ENCODE measurements at places on chromosomes 5 and 9.

DNA sequence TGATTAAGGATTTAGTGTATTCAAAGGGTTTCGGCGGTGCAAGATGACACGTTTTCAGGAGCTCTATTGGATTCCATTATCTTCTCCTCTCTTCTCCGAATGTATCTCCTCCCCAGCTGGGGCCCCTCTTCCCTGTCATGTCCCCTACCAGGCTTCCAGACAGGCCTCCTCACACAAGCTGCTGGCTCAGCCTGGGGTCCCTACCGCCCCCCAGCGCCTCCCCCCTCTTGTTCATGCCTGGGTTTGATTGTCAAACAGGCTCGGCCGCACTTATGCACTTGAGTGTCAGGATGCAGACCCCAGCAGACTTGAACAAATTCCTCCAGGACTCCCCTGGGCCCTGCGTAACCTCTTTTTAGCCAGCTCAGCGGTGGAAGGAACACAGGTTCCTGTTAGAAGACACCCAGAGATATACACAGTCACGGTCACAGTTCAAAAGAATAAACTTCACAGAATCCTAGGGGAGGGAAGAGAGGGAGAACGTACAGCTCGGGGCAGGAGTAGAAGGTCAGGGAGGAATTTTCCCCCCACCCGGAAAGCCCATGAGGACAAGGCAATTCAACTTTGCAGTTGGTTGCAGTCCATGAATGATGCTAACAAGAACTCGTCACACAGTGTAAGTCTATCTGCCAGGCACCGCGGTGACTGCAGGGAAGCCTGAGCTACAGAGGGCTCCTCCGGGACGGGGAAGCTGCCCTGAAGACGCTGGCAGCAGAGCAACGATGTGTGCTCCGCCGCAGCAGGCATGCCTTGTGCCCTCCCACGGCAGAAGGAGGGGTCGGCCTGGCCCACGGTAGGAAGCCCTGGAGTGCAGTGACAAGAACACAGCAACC is 560.0 kb downstream of the BNC2 start:
- DNase-seq, result no peak

- no peak for DNase-seq
Observed at GRCh38 chr5:52692039-52692438, 95.7 kb upstream of the ITGA1 start.

- DNase-seq, result no peak
Observed at GRCh38 chr5:134714541-134714940, 23.8 kb upstream of the CAMLG start.

DNA sequence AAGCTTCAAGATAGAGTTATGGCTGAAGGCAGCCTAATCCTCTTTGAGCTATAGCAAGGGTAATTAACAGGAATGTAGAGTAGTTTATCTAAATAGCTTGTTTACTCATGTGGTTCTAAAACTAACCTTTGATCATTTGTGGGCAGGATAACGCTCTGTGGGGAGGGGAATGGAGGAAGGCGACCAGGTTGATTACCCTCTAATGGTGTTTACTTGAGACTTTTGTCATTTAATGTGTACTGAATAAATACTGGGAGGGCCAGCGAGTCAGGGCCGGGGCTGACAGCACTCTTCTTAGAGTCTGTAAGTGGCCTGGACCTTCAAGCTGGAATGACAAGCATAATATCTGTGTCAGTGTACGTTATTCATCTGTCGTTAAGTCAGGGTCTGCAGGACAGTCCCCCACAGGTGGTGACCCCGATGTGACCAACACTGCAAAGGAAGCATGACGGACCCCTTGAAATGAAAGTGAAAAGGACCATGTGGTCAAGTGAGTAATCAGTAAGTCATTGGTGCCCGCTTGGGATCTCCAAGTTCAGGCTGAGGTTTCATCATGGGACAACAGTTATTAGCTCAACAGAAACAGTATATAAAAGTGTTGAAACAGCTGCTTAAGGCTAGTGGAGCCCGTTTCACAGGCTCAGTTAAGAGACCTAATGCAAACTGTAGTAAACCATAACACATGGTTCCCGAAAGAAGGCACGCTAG is 162.6 kb downstream of the CPLANE1 start:
- no peak for DNase-seq

DNA sequence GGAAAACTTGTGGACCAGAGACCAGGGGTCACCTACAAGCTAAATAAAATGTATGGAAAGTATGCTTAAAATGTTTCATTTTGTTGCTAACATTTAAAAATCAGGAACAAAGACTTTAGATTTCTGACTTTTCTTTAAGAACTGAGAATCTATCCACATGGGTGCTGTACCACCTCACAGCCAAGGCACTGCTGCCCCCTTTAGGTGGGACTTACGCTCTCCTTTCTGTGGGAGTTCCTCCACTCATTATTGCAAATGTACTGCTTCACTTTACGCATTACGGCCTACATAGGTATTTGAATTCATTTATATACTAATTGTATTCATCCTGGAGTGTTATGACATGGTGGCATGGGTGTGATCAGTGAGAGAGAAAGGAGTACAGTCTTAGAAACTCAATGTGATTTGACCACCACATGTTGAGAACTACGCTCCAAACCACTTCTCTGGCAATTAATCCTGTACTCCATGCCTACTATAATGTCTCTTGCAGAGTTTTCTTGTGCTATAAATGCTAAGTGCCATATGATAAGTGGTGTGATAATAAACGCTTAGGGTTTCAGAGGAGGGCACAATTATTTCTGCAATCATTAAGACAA is 24.7 kb upstream of the CETN3 start:
- no peak for DNase-seq

GRCh38 chr5:108271127-108271526 is 110.8 kb downstream of the FBXL17 start:
- no peak for DNase-seq

- DNase-seq, result no peak
Observed at GRCh38 chr5:24264547-24264946, 380.2 kb downstream of the CDH10 start.

GRCh38 chr5:149367249-149367971 is 9.6 kb downstream of the PCYOX1L start:
- peak; percentile 42 for DNase-seq

DNA sequence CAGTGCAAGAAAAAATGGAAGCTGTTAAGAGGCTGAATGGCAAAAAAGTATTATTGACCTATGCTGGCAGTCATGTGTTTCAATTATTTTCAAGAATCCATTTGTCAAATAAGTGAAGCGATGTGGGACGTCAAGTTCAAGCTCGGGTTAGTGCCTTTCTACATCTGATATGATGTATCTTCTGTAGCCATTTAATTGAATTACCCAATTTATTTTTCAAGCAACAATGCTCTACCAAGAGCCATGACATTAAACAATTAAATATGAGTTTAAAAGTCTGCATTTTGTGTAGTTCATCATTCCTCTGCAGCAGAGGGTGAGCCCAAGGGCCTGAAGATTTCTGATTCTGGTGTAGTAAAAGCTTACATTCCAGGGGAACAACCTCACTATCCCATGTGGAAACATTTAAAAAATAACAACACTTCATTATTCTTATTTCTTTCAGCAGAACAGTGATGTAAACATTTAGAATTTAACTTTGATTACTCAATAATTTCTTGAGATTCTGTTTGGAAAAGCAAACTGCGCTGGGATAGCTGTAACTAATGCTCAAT is 619.7 kb upstream of the ARRDC3 start:
- DNase-seq, result no peak

DNA sequence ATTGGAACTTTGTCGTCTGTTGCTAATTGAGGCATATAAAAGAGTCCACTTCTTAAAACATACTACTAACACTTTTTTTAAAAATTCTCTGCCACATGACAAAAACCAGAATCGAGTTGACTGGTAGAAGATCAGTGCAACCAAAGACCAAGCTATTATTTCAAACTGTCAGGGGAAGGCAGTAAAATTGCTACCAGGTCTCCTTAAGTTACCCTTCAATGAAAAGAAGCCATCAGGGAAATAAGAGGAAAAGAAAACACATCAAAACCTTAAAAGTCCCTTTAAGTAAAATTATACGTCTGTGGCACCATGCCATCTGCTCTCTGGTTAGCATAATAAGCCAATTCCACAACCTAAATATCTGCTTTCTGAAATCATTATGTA is 9.6 kb downstream of the ZNF608 start:
- DNase-seq, result no peak

- DNase-seq, result no peak
Observed at GRCh38 chr5:124661317-124662141, 84.9 kb downstream of the ZNF608 start.

GRCh38 chr5:66675406-66675805 is 79.2 kb downstream of the MAST4 start:
- DNase-seq, result no peak

DNA sequence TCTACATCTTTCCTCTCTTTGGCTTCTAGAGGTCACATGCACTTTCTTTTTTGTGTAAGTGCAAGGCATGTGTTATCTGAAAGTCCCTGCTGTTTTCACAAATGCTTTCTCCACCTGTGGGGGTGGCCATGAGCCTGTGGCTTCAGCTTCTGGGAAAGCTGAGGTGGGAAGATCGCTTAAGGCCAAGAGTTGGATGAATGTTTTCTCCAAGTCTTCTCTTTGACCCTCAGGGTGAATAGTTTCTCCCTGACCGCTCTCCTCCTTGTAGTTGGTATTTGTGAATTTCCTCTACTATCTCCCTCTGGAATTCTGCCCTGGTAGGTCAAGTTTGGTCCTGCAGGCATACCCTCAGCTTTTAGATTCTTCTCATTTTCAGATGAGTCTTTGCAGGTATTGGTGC is 74.2 kb downstream of the UGCG start:
- DNase-seq, result no peak

- no peak for DNase-seq
Observed at GRCh38 chr5:14244721-14245120, 101.6 kb downstream of the TRIO start.

GRCh38 chr5:173231381-173231766 is 3.6 kb downstream of the NKX2-5 start:
- DNase-seq, result no peak

DNA sequence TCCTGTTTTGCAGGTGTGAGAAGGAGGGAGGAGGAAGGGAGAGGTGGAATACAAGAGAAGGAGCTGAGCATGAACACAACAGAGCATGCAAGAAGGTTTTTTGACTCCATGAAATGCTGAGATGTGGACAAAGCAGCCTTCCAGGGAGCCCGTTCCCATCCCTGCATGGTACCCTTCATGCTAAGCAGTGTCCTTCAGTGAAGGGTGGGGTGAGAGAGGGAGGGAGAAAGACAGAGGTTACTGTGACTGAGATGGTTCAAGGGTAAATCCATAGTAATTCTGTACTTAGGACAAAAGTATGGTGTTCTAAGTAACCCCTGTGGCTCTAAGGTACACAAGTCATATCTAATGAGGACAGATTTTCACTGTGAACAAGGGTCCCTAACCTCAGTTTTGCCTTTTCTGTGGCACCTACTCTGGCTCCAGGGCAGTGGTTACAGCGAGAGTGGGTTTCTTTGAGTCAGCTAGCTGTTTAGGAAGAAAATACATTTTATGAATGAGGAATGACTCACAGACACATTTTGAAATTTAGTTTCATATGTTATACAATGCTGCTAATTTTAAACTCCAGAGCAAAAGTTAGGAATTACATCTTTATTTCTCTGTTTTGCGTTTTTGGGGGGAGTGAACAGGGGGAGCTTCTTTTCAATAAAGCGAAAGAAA is 184.9 kb upstream of the SLC12A2 start:
- DNase-seq, result no peak

DNA sequence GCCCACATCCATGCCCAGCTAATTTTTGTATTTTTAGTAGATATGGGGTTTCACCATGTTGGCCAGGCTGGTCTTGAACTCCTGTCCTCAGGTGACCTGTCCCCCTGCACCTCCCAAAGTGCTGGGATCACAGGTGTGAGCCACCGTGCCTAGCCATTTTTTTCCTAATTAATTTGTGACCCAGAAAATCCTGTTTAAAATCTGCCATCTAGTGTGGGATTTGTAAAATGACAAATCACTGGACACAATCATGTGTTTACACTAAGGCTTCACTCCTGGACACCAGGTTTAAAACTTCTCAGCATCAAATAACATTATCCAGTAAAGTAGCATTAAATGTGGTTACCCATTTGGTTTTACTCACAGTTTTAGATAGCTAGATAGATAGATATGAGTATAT is 18.6 kb upstream of the KDM4C start:
- no peak for DNase-seq

GRCh38 chr5:164708831-164709230 is 1203.4 kb downstream of the MAT2B start:
- no peak for DNase-seq

GRCh38 chr5:179606071-179606909 is 17.2 kb downstream of the HNRNPH1 start:
- no peak for DNase-seq

- no peak for DNase-seq
Observed at GRCh38 chr9:109408759-109409462, 88.1 kb upstream of the EPB41L4B start.

GRCh38 chr9:92308893-92309292 is 15.4 kb upstream of the IARS1 start:
- no peak for DNase-seq

DNA sequence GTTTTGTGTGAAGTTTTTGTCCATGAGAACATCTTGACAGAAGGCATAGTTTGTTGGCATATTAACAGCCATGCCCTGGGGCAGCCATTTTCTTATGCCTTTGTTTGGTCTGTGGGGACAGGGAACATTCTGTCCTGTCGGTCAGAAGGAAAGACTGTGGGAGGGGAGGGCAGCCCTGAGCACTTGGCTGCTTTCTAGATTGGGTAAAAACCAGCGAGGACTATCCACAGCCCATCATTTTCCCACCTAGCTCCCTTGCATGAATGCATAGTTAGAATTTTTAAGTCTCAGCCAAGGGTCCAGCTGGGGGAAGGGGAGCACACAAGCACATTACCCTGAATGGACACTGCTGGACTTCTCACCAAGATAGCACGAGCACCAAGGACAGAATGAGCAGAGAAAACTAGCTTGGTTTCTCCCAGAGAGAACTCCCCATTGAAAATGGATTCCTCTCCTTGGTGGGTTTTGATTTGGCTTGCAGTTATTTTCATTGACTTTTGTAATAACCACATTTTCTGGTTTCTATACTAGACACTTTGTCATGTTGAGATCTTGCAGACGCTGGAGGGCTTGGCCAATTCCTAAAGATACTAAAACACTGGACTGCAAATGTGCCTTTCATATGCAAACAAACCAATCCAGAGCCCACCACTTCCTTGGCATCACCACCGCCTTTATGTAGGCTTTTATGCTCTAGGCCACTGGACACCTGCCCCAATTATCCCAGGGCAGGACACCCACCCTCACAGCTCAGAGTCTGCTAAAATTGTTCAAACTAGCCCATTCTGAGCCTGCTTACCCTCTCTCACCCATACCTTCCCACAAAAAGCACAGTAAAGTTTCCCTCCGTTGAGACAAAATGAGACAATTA is 129.9 kb downstream of the BOD1 start:
- DNase-seq, result no peak

DNA sequence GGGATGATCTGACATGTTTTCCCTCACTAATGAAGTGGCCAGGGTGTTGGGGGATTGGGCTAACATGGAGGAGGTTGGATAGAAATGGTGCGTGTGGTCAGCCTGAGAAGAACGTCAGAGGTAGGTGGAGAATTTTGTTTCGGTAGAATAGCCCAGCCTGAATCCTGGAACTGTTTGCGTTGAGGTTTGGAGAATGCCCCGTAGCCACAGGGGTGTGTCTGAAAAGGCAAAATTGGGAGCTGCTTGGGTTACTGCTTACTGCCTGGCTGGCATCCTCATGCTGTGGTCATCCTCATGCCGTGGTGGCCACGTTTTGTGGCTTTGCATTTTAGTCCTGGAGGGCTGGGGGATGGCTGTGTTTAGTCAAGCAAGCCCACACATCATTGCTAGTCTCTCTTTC is 236.9 kb downstream of the GOLPH3 start:
- DNase-seq, result no peak
